Large intestine (tissue), 12 donors: ENCODE measurements at places on chromosomes 12 and 14. TPM values are rescaled to one million over a fixed set of nuclear protein-coding genes. Genes with fewer than 3 reads are reported as not detected.
A peak's percentile ranks its signal among the peaks of the same experiment; 100 is the strongest.

CCDC92 gene
- polyA plus RNA-seq = 36.2 TPM

NRL gene
- 1.6 TPM for polyA plus RNA-seq

CCDC175 gene
- 1.5 TPM for polyA plus RNA-seq

BIN2 gene
- 7.0 TPM for polyA plus RNA-seq

ADAM20 gene
- 0.06 TPM for polyA plus RNA-seq

WSCD2 gene
- polyA plus RNA-seq = 1.5 TPM

RIPK3 gene
- 14.8 TPM for polyA plus RNA-seq

DNA sequence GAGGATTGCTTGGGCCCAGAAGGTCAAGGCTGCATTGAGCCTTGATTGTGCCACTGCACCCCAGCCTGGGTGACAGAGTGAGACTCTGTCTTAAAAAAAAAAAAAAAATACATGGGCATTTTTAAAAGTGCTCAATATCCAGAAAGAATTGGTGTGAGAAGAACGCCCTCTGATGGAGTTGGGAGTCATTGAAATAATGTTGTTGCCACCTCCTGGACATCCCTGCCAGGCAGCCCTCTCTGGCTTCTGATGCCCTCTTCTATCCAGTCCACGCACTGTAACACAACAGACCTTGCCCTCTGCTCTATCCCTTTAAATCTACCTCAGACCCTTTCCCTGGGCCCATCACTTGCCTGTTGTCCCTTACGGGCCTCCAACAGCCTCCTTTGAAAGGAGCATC, 4.9 kb downstream of the PTGDR start:
- no peak for DNase-seq

GRCh38 chr12:1814266-1814665, 6.1 kb upstream of the LRTM2 start:
- no peak for DNase-seq

DNA sequence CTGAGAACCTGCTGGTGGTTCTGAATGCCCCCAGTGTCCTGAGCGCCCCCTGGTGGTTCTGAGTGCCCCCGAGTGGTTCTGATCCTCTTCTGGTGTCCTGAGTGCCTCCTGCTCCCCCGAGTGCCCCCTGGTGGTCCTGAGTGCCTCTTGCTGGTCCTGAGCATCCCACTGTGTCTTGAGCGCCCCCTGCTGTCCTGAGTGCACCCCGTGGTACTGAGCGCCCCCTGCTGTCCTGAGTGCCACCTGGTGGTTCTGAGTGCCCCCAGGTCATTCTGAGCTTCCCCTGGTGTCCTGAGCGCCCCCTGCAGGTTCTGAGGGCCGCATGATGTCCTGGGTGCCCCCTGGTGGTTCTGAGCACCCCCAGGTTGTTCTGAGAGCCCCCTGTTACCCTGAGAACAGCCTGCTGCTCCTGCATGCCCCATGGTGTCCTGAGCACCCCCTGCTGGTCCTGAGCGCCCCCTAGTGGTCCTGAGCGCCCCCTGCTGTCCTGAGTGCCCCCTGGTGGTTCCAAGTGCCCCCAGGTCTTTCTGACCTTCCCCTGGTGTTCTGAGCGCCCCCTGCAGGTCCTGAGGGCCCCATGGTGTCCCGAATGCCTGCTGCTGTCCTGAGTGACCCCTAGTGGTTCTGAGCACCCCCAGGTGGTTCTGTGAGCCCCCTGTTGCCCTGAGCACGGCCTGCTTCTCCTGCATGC, 1165.4 kb downstream of the TMEM121 start:
- DNase-seq = no peak

DNA sequence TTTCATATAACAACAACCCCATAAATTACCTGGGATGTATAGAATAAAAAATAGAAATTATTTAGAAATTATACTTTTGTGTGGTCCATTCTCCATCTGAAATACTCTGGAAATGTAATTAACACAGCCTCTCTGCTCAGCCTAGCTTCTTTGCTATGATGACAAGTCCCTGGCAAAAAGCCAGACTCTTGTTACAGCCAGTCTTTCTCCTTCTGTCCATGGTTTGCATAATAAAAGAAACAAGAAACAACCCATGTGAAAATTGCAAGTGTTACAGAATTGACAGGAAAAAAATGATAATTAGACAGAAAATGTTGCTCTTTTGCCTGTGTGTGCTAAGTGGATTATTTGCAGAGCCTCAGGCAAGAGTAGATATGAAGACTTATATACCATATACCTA, 61.3 kb downstream of the C12orf50 start:
- no peak for DNase-seq

DNA sequence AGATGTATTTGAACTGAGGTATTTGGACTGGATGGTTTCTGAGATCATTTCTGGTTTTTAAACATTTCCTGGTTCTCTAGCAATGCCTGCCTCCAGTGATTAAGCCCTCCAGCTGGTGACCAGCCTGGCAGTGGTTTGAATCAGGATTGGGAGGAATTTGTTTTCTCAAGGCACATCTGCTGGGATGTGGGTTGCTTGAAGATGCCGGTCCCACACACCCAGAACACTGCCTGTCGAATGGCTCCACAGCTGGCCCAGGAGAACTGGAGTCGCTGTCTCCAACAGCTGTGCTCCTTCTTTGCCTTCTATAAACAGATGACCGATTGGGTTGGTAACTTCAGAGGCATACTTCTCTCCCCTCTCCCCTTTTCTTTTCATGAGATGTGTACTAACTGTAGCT, 258.0 kb upstream of the DDHD1 start:
- no peak for DNase-seq

DNA sequence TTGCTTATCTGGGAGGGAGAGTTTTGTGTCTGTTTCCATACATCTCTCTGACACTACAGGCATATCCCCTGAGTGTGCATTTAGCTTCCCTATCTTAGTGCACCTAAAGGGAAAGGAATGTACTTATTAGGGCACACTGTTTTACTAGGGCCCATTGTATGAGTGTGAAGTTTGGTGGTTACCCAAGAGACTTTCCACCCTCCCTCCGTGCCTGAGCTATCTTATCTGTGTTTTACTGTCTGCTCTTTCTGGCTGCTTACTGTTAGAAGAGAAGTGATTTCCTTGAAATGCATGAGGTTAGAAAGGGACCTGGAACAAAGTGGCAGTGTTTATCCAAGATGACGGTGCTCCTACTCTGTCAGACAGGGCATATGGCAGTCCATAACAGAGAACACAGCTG, 8.5 kb upstream of the SVOP start:
- peak; percentile 33 for DNase-seq

DNA sequence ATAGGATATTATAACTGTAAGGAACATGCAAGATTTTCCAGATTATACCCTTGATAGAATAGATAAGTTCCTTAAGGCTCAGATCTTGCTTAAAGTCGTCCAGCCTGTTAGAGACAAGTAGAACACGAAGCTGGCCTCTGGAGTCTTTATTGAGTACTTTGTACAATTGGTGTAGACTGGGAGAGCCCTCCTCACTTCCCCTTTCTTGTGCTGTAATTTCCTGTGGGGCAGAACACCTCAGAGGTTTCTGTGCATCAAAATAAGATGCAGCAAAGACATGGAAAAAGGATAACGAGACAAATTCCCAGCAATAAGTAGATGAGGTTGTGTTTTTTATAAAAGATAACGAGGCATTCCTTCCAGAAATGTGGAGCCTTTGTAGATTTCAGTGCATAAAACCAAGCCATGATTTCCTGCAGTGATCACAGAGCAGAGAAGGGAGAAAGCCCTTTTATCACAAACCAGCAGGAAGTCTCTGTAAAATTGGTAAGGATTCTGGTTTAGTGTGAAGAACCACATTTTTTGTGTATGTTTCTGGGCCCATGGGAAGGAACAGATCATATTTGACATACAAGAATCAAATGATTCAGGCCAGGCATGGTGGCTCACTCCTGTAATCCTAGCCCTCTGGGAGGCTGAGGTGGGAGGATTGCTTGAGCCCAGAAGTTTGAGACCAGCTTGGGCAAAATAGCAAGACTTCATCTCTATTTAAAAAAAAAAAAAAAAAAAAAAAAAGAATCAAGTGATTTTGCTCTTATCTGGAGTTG, 18.0 kb downstream of the GPRC5A start:
- no peak for DNase-seq

- no peak for DNase-seq
These were observed 383.4 kb downstream of the VRK1 start for GRCh38 chr14:97180304-97181200.

- no peak for DNase-seq
These were observed 895.8 kb downstream of the RPS29 start for GRCh38 chr14:48690349-48690748.

DNA sequence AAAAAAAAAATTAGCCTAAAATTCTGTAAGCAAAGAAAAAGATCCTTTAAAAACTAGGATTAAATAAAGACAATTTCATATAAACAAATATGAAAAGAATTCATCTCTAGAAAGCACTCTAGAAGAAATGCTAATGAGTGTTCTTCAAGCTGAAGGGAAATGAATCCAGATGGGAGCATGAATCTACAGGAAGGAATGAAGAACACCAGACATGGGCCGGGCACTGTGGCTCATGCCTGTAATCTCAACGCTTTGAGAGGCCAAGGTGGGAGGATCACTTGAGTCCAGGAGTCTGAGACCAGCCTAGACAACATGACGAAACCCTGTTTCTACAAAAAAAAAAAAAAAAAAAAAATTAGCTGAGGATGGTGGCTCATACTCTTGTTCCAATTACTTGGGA, 297.2 kb downstream of the FBXL14 start:
- no peak for DNase-seq

- DNase-seq = peak; percentile 94
These were observed at the start of gene ACTN1 for GRCh38 chr14:68979021-68979721. Gene ACTN1, minus strand, starts transcription at chr14:68979302. Its CDS starts 246 bp downstream, at chr14:68979056.

DNA sequence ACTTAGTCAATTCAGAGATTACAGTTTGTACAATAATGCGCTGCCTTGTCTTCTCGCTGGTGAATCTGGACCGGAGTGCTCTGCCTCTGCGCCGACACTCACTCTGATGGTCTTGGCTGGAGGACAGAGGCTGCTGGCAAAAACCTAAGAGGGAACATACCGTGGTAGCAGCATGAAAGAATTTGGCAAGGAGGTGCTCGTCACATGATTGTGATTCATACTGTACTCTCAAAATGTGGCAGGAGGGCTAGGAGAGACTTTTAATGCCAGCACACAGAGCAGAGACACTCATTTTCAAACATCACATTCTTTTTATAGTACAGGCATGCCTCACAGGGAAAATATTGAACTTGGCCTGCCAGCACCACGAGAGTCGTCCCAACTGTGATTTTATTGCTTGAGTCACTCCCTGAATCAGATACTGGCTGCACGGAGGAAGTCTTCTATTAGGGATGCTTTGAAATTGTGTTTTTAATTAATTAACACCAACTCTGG, 67.8 kb downstream of the HMGA2 start:
- DNase-seq = no peak

DNA sequence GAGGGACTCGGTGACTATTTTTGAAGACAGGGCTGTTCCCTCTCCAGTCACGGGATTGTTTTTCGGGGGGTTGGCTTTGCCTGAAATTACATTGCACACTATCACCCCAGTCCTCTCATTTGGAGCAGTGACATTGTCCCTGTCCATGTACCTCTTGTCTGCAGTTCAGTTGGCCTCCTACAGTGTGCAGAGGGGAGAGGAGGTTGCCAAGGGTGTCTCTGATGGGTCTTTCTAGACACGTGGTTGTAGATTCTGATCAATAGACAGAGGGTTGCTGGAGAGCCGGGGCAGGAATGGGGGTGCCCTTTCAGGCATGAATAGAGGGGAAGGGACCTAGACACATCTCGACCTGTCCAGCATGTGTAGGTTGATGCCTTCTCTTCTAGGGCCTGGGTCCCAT, 1.2 kb downstream of the TMEM120B start:
- DNase-seq = no peak

- DNase-seq = peak; percentile 32
These were observed 414 bp downstream of the UNC79 start for GRCh38 chr14:93431036-93431670.

GRCh38 chr14:37585101-37585511, 9.9 kb downstream of the FOXA1 start:
- DNase-seq = peak; percentile 63

DNA sequence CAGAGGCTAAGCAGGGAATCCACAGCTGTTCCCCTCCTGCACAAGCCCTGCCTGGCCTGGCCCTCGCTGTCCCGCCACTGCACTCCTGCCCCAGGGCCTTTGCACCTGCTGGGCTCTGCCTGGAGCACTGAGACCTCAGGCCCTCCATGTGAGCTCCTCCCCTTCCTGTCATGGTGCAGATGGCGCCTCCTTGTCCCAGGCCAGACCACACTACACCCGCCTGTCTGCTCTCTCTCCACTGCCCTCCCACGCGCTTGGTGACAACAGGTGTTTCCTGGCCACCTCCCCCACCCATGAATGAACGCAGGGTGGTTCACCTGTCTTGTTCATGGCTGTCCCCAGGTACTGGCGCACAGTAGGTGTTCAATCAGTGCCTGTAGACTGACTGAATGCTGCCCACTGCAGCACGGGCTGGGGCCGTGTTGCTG, 82.9 kb downstream of the NCOR2 start:
- DNase-seq = no peak

DNA sequence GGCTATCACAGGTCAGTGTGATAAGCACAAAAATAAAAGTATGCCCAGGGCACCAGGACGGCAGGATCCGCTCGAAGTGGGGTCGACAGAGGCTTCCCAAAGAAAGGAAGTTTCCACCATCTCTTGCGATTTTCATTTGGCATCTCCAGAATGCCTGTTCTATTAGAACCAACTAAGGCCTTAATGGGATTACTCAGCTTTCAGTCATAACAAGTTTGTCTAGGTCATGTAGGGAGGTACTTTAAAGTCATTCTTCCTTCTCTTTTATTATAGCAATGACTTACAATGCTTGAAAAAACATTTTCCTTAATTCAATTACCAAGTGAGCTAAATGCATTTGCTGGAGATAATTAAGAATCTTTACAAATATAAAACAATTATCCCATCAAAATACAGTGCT, 83.6 kb upstream of the DIO3 start:
- no peak for DNase-seq

- DNase-seq = no peak
These were observed 34.1 kb downstream of the IFT43 start for GRCh38 chr14:76019676-76020075.

GRCh38 chr14:87935886-87936285, 57.1 kb downstream of the GALC start:
- peak; percentile 55 for DNase-seq

DNA sequence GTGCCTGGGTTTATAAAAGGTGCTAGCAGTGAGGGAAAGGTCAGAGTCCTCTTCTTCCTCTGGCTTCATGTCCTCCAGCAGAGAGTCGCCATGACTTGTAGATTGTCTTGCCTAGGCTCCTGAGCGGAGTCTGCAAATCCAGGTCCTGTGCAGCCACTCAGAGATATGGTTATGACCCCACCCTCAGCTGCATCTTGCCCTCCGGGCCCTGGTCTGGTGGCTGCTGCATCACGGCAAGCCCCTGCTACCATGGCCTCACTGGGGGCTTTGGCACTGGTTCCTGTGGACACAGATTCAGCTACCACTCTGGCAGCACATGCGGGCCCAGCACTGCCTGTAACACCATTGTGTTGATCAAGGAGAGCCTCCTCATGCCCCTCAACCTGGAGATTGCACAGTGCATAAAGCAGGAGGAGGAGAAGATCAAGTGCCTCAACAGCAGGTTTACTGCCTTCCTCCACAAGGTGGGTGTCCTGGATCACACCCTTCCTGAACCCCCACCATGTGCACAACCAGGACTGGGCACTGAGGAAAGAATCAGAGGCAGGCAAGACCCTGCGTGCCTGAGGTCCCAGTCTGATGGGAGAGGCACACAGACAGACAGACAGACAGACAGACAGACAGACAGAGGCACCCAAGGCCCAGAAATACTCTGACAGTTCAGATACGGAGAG, 10.5 kb upstream of the KRT86 start:
- no peak for DNase-seq
